ENCODE measurements at places on chromosomes 7 and 10.

- no peak for DNase-seq
Observed at GRCh38 chr10:111986079-111986478, 197.5 kb downstream of the GPAM start.

DNA sequence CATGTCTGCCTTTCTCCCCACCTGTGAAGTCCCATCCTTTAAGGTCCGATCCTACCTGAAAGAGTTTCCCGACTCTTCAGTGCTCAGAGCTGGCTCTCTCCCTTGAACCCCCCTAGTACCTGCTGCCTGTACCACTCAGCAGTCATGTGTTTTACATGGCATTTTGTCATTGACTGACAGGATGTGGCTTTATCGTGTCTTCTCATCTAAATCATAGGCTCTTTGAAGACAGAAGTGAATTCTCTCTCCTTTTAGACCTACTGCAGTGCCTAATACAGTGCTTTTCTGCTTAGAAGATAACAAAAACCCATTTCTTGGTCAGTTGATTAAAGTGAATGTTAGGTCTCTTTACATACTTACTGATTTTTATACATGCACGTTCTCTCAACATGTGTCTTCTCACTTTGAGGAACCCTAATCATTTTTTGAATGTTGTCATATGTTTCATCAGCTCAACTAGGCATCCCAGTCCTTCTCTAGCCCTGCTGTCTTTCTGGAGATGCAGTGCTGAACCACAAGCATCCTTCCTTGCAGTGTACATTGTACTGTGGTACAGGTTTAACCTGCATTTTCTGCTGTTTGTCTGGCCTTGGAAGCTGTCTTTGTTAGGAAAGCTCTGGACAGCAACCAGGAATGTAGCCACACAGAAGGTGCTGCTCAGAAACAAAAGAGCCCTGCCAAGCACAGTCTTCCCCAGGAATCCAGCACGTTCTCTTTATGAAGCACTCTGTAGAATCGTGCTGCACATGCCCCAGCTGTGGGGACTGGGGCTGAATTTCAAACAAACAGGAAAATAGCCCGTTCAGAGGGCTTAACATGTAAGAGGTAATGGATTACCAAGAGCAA lies 28.1 kb upstream of the LRRC4 start:
- DNase-seq: no peak

GRCh38 chr10:3783316-3783681 lies 1.7 kb downstream of the KLF6 start:
- no peak for DNase-seq

GRCh38 chr7:25854608-25855497 lies 297.1 kb upstream of the NFE2L3 start:
- DNase-seq: no peak

DNA sequence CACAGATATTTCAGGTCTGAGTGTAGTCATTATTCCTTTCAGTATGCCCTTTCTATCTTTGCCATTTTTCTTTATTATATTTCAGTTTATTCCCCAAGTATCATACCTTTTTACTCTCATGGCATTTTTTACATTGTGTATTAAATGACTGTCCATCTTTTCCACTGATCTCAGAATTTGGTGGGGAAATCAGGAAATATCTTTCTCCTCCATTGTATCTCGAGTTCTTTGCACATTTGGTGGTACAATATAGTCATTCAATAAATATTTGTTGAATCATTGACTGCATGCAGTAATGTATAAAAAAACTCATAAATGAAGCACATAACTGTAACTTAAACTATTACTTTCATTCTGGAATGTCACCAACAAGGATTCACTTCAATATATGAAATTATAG lies 354.7 kb downstream of the HGF start:
- no peak for DNase-seq

DNA sequence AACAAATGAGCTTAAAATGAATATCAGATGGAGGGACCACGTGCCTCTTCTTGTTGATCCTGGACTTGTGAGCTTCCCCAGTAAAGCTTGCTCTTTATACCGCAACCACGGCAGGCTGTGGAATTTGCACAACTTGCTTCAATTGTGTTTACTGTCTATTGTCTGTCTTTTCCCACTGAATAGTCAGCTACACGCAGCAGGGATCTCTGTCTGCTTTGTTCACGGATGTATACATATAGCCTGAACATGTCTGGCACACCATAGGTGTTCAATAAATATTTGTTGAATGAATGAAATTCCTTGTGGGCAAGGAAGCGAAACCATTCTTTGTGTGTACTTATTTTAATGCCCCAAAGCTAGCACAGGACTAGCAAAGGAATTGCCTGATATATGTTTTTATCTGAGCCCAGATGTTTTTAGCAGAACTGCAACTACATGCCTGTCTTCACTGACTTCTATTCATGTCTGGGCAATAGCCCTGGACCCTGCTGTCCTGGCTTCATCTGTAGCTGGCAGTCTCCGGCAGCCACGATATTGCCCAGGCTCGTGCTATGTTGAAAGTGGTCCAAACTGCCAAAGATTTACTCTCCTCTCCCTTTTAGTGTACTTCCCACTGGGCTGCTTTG lies 29.9 kb upstream of the IFRD1 start:
- no peak for DNase-seq

DNA sequence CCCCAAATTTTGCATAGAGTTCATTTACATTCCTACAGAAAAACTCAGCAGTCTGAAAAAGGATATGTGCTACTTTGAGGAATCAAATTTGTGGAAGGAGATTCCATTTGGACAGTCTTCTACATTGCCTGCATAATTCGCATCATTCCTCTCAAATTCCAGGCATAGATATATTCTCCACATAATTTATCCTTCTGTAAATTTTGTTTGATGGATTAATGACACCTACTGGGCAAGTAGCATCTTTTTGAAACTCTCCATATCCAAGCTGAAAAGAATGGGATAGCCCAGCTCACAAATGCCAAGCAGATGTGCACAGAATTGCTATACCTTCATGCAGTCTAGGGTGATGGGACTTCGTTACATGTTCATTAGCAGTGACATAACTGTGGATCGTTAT lies 515.3 kb downstream of the AUTS2 start:
- DNase-seq: no peak

DNA sequence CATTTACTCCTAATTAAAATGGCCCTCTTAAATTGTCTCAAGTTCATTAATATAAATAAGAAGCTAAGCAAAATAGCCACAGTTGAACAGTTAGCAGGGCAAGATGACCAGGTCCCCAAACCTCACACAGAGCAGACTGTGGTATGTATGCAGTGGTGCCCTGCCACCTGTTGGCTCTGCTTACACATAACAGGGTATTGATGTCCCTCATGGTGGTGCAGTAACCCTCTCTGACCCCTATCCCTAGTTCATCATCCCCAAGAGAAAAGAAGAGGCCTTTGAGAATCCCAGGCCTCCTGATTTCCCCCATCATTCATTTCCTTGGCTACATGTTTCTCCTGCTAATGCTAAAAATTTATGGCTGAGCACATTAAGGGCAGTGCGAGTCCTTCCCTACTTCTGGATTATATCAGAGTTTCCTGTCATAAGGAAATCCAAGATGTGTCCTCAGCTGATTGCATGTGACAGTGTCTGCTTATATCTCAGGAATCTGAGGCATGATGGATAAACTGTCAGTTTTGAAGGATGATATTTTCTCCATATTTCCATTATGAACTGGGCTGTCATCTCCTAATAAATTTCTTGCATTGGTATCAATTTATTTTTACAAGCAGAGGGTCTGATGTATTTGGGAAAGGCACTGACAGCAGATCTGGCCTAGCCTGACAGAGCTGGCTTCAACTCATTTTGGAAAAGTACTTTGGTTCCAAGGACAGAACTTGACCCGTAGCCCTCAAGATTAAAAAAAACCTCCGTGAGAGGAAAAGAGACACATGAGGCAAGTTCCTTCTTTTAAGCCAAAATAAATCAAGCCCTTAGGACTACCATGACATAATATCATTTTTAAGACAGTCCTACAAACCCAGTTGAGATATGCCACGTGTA lies 880.6 kb downstream of the LRMDA start:
- no peak for DNase-seq

GRCh38 chr7:78134256-78134655 lies 335.7 kb downstream of the PHTF2 start:
- no peak for DNase-seq

- DNase-seq: peak; percentile 77
Observed at GRCh38 chr10:102229810-102230263, 3.7 kb downstream of the ELOVL3 start.

- no peak for DNase-seq
Observed at GRCh38 chr10:76540331-76540730, 1097.3 kb downstream of the KCNMA1 start.

GRCh38 chr10:4847561-4848355 lies 21.8 kb downstream of the AKR1E2 start:
- DNase-seq: no peak

GRCh38 chr10:77977934-77978333 lies 51.4 kb upstream of the DLG5 start:
- no peak for DNase-seq

DNA sequence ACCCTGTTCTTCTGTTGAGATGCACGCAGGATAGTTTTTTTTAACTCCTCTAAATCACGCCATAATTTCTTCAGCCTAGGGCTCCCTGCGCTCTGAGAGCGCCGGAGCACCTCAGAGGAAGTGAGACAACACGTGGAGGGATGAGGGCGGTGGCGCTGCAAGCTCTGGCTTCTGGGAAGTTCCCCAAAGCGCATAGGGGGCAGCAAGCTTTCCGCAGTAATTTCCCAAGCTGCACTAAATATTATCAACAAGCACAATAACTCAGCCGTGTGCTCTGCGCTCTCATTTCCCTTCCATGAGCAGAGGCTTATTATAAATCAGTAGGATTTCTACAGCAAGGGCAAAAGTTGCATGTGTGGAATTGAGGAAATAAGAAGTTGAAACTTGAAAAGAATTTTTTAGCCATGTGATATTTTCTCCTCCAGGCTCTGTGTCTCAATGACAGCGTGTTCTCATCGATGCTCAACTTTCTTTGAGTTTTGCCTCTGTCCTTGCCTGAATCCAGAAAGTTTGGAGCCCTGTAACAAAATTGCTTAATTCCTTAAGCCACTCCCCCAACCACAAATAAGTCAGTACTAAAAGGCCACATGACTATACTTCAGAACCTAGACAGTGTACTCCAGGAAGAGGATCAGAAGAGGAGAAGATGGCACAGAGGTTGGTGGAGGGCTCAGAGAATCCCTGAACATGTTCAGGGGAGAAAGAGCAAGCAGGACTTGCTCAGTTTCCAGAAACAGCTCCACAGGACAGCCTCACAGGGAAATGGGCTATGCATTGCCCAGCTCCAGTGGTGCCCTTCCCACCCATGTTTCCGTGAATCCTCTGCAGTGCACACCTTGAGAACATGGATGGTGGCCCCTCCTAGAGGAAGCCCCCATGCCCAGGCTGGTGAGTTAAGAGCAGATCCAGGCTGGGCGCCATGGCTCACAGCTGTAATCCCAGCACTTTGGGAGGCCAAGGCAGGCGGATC lies 221.5 kb upstream of the GHITM start:
- DNase-seq: no peak

- no peak for DNase-seq
Observed at GRCh38 chr7:66727058-66727457, 13.5 kb upstream of the RABGEF1 start.

GRCh38 chr7:22008087-22008486 lies 62.4 kb upstream of the CDCA7L start:
- no peak for DNase-seq

- DNase-seq: no peak
Observed at GRCh38 chr7:96832092-96832662, 122.5 kb upstream of the SEM1 start.

DNA sequence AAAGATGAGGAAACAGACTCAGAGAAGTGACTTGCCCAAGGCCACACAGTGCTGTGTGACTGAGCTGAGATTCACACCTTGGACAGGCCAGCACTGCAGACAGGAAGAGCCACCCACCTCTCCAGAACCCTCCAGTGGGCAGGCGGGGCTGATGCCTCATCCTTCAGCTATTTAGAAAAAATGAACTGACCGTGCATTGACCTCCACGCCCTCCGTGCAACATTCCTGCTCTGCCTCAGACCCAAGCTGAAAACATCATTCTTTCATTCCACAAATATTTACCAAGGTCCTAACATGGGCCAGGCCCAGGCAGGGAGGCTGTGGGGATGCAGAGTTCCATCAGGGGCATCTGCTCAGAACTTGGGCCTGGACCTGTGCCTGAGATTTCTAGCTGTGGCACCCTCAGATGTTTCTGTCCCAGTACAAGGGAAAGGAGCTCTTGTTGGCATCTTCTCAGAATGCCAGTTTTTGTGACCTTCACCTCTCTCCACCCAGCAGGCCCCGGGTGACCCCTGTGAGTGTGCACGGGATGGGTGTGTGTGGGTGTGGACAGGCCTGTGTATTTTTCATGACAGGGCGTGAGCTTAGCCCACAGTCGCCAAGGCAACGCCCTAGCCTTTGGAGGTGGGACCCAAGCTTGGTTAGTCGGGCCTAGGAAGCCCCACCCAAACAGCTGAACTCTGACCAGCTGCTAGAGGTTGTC lies 6.5 kb downstream of the VSIR start:
- DNase-seq: no peak

All from stimulated activated CD8-positive, alpha-beta memory T cell treated with anti-CD3 and anti-CD28 coated beads, Interleukin-7, amount 100 ng/mL, for 1 hour (primary cell).